ENCODE measurements at places on chromosomes 3 and 15.

- no peak for DNase-seq
Measured at GRCh38 chr3:191369616-191370010, 39.3 kb upstream of the UTS2B start.

- no peak for DNase-seq
Measured at GRCh38 chr15:71548401-71548807, 261.9 kb upstream of the NR2E3 start.

GRCh38 chr3:173993299-173993698 lies 595.8 kb downstream of the NLGN1 start:
- DNase-seq = no peak

GRCh38 chr3:49417516-49418120 lies 4.7 kb downstream of the AMT start:
- no peak for DNase-seq

- DNase-seq = no peak
Measured at GRCh38 chr15:44542596-44542995, 5.6 kb downstream of the EIF3J start.

DNA sequence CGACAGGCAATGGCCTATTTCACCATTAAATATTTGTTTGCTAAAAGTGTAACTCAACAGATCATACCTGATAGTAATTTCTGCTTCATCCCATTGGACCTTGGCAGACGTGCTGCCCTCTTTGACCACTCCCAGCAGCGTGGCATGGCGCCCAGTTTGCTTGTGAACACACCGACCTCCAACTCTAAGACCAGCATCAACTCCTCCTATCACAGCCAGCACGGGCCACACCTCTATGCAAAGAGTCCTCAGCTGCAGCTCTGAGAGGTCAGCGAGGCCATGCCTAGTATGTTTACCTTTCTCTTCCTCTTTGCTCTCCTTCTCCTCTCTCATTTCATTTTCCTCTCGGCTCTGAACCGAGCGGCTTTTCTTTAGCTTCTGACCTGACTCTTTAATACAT lies 80.6 kb downstream of the FBXL22 start:
- no peak for DNase-seq

DNA sequence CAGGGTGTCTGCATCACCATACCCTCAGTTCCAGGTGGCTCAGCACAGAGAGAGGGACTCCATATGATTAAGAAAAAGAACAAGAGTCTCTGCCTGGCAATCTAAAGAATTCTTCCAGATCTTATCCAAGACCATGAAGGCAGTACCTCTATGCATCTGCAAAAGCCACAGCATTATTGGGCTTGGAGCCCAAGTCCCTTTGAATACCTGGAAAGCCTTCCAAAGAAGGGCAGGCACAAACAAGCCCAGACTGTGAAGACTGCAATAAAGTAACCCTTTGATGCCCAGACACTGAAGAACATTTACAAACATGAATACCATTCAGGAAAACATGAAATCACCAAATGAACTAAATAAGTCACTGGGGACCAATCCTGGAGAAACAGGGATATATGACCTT lies 60.9 kb upstream of the DIPK2A start:
- DNase-seq = no peak

DNA sequence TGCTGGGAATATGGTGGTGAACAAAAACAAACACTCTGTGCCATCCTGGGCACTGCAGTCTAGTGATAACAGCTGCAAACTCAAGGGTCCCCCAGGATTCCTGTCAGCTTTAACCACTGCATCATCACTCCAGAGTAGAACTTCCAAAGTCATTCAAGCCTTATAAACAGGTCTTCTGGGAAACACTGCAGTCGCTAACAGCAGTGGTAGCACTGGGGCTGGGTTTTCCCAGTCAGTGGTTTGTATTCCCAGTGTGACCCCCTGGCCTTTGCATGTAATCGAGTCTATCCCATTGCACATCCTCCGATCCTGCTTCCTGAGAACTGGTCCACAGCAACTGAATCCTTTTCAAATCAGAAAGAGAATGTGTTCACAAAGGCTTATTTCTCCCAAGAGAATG lies 623.5 kb downstream of the EDEM1 start:
- DNase-seq = no peak

DNA sequence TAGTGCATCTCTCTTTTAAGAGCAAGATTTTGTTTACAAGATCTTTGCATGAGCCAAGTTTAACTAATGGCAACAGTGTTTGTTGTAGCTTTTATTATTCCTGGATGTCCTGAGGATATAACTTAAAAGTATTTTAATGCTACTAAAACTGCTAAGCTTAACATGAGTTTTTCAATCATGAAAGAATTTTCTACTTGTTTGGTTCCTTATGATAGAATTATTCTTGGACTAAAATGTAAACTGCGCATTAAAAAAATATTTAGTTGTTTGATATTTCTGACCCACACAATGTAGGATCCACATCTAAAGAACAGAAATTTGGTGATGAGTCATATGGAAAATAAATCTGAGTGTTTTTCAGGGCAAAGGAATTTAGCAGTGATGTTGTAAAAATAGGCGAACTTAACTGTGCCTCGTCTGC lies 70.8 kb downstream of the RAP2B start:
- DNase-seq = no peak

DNA sequence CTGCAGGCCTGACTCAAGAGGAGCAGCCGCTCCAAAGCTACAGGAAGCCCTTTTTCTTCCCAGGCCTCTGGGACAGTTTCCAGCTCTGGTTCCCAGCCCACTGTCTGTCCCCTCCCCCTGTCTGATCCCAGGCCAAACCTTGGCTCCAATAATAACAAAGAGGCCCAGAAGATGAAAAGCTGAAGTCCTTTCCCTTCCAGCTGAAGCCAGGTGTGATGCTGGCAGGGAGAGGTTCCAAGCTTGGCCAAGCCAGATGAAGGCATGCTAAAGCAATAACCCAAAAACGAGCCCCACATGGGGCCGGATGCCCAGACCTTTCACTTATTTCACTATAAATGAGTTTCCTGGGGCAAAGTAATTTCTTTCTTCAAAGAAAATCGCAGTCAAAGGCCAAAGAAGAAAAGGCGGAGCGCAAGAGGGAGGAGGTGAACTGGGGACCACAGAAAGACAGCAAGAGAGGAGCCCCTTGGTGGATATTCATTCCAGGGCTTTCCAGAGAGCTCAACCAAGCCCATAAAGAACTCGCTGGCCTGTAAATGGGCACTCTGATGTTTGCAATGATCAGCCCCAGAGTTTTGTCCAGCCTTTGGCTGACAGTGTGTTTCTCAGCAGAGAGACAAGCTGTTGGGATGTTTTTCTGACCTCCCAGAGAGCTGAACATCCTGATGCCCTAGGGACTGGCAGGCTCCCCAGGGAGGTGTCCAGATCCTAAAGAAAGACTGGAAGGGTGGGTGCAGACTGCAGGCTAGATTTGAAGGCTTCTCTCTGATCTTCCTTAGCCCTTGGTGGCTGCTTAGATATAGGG lies 157.6 kb downstream of the UACA start:
- DNase-seq = no peak

DNA sequence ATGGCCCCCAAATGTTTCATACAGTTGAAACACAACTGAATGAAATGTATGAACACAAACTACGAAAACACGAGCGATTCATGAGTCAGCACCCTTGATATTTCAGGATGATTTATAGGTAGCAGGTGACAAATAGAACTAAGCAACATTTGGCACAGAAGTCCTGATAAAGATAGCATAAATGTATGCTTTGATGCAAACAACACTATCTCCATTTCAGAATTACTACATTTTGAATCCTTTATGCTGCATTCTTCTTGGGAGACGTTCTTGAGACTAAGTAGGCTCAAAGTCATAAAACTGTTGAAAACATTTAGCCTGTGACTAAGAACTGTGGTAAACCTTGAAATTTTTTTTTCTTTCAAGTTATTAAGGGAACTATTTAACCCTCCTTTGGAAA lies 200.3 kb upstream of the ICE2 start:
- DNase-seq = no peak

DNA sequence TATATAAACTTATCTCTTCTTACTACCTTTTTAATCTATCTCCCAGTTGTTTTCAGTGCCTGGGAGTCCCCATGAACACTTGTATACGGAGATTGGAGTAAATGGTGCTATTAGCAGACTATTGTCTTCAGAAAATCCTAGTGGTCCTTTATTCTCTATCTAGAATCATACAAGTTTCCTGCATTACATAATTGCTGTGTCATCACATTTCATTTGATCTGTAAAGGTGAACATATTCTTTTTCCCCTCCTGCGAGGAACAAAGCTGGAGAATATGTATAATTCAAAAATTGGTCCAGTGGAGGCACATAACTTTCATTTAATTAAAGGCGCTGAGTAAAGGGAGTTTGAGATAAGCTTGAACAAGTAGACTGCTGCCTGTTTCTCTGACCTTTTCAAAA lies 324.8 kb downstream of the FEZF2 start:
- no peak for DNase-seq

Measured in cerebellar nuclear complex (tissue), 1 donor.